SW 1271 (cell line): ENCODE measurements at places on chromosomes 4 and X.
A peak's percentile ranks its signal among the peaks of the same experiment; 100 is the strongest.

DNA sequence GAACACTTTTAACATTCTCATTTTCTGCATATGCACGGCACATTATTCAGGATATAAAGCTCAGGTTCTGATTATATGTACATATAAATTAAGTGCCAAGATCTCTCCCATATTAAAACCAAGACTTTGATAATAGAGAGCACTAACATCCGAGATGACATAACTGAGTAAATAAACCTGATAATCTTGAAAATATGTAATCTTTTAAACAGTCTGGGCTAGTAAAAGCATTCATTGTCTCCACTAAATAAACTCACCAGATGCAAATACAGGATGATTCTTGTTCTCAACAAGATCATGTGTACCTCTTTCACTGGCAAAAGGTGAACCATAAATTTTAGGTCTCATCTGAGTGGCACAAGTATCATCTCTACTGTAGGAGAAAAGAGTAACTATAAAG is 942.2 kb downstream of the TRAM1L1 start:
- no peak for DNase-seq

GRCh38 chr4:113404841-113405240 is 355.4 kb downstream of the ANK2 start:
- no peak for DNase-seq

DNA sequence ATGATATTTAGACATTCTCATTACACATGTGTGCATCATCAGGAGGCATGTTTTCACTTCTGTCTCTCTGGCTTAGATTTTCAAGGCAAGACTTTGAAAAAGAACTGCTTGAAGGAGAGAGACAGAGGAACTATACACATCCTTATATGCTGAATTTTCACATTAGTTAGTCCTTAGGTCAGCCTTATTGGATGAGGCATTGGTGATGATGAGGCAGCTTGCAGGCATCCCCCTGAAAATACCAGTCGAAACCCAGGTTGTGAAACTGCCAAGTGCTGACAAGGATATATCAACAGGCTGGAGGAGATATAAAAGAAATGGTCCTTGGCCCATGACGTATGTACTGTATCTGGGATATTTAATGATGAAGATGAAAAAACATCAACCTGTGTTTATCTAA is 297.2 kb upstream of the AADAT start:
- DNase-seq: no peak

- no peak for DNase-seq
Measured at GRCh38 chrX:86016139-86016538, 31.2 kb downstream of the CHM start.

- no peak for DNase-seq
Measured at GRCh38 chr4:8727546-8728510, 135.3 kb downstream of the CPZ start.

GRCh38 chr4:55906989-55907388 is 41.8 kb upstream of the CEP135 start:
- DNase-seq: peak; percentile 4

DNA sequence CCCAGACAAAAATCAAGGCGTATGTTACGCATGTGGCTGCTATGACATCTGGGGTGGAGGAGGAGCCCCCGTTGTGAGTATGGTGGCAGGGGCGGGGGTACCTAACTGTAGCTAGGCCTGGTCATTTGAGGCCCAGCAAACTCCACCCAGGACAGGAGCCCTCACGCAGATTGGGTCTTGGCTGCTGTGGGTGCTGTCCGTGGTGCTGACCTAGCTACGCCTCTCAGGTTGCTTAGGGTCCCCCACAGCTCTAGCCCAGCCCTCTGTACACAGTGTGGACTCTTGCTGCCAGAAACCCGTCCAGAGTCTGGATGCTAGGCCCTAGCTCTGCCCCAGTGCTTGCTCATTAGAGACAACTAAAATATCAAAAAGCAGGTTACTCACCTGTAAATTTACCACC is 146.7 kb upstream of the PSAPL1 start:
- no peak for DNase-seq
